ENCODE measurements at places on chromosomes 5 and 9.

- DNase-seq: no peak
These were observed 399.6 kb upstream of the TUSC1 start for GRCh38 chr9:26077860-26078259.

DNA sequence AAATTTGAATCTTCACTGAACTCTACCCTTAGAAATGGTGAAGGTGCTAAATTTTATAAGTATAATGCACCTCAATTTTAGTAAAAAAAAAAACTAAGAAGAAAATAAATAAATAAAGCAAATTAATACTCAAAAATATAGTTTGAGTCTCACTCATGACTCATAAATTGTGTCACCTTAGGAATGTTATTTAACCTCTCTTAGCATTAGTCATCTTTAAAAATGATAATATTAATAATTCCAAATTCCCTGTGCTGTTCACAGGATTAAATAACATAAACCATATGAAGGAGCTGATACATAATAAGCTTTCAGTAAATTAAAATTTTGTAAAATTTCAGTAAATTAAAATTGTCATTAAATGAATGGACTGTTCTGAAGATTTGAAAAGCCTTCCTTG lies 339.8 kb upstream of the RGMB start:
- no peak for DNase-seq

DNA sequence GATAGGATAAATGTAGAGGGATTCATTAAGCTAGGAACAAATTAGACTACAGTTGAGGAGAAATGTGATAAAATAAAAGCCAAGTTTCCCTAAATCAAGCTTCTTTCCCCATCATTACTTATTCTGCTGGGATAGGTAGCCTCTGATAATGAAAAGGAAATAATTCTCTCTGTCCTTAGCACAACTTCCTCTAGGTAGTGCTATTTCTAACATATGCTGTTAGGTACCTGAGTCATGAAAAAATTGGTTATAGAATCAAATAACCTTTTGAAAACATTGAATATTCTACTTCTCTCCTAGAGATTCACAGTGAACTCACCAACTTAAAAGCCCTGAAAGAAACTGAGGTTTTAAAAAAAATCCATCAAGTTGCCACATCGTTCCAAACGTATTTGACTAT lies 1793.1 kb downstream of the EFNA5 start:
- DNase-seq: no peak

DNA sequence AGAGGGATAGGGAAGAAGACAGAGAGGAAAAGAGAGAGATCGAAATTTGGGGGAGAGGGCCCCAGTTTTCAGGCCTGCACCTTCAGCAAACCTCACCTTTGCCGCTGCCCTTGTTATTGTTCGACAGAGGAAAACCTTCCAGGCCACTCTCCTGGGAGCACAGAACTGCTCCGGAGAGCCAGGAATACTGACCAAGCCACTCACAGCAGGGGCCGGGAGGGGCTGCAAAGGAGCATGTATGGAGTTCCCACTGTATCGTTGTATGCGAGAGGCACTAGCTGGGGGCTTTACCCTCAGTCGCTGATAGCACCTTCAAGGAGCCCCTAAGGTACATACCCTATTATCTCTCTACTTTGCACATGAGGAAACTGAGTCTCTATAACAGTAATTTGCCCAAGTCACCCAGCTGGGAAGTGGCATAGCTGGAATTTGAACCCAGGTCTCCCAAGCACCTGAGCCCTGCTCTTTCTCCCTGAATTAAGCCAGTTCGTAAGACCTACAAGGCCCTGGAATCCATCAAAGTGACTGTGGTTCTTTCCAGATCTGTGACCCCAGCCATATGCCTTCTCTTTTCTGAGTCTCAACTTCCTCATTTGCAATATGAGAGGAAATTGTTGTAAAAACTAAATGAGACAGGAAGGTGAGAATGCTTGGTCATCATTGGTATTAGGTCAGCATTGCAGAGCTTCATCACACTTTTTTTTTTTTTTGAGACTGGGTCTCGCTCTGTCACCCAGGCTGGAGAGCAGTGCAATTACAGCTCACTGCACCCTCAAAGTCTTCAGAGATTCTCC lies 21.0 kb upstream of the FOXE1 start:
- no peak for DNase-seq

- peak; percentile 16 for DNase-seq
These were observed 42.3 kb upstream of the NR3C1 start for GRCh38 chr5:143445776-143446175.

DNA sequence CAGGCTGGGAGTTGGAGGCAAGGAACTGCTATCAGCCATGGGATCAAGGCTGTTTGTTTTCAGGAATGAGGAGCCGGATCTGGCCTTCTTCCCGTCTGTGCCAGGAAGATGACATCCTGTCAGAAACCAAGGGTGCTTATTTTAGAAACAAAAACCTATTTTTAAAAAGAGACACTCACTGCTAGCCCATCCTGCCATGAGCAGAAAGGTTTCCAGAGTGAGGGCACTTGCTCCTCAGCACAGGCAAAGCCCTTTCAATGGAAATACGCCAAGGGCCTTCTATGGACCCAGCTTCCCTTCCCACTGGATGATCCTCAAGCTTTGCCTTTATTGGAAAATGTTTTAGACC lies 132.6 kb upstream of the FSTL4 start:
- no peak for DNase-seq
